ENCODE measurements at places on chromosomes 2 and 18.

DNA sequence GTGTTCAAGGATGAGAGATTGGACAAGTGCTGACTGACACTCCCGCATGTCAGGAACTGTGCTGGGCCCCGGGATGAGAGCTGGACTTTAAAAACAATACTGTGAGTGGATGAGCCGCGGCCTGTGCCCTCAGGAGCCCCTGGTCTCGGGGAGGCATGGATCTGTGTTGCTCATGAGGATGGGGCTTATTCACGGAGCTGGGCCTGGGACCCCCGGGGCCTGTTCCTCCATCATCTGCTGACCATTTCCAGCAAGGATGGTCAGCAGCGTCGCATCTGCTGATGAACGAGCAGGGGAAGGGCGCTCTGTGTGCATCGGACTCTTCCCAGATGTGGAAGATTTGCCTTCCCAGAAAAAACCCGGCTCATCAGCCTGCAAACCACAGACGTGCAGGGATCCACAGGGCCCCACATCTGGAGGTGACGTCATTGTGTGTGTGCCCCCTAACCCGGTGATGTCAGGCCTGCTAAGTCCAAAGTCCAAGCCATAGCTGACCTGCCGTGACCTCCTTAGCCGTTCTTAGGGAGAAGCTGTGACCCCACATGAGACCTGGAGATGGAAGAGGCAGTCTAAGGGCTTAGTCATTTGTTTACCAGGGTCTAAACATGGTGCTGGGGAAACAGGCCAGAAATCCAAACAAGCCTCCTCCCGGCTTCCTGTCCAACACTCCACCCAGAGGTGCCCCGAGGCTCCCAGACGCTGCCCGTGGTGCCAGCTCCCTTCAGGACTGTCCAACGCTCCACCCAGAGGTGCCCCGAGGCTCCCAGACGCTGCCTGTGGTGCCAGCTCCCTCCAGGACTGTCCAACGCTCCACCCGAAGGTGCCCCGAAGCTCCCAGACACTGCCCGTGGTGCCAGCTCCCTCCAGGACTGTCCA lies 143.9 kb downstream of the PXDN start:
- DNase-seq: no peak

- no peak for DNase-seq
These were observed 357.0 kb upstream of the FANCL start for GRCh38 chr2:58598171-58598570.

DNA sequence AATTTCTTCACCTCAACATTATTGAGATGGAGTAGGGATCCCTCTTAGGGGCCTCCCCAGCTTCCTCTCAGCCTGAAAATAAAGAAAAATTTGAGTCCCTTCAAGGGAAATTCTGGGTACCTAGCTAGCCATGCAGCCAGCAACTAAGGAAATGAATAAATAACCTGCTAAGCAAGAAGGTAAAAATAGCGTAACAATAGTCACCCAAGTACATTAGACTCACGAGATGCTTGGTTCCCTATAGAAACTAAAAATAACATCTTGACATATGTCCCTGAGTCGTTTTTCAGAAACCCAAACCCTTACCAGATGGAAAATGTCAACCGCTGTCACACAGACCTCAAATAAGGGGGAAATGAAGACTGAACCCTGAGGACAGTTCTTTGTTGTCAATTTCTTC lies 51.9 kb downstream of the CACNB4 start:
- DNase-seq: no peak

DNA sequence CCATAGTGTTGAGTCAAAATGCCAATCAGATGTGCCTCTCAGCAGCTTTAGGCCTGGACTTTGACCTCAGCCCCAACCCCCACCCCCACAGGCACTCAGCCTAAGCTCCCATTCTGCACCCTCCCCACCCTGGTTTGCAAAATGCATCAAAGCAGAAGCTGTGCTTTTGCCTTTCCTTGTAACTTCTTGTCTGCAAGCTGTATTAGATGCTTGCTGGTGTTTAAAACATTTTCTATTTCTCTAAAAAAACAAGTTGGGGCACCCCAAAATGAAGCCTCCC lies 26.6 kb upstream of the STEAP3 start:
- DNase-seq: no peak

DNA sequence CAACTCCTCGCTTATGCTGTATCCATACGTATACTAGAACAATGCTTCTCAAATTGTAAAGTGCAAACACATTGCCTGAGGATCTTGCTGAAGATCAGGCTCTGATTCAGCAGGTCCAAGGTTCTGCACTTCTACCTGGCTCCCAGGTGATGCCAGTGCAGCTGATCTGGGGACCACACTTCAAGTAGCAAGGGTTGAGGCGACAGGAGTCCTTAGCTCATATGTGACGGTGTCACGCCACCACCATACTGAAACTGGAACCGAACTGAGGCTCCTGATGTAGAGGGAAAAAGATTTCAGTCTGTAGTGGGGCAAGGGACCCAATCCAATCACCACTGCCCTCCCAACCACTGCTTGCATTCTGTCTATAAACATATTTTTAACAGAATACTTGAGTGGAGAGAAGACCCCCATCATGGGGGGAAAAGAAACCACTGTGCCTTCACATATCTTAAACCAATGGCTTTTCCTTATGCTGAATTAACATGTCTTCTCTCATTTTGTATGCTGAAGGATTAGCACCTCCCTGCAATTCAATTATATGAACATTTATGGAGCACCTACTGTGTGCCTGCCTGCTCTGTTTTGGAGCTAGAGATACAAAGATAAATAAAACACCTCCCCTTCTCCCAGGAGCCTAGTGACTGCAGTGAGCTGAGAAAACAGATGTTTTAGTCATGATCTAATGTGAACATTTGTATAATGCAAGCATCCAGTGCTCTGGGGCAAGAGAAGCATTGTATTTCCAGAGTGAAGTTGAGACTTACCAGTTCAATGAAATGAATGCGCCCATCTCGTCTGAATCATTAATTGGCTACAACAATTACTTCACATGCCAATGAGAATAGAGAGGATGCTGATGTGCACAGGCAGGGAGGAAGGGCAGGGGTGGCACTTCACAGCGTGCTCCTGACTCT lies 6.6 kb upstream of the ASAP2 start:
- DNase-seq: no peak

DNA sequence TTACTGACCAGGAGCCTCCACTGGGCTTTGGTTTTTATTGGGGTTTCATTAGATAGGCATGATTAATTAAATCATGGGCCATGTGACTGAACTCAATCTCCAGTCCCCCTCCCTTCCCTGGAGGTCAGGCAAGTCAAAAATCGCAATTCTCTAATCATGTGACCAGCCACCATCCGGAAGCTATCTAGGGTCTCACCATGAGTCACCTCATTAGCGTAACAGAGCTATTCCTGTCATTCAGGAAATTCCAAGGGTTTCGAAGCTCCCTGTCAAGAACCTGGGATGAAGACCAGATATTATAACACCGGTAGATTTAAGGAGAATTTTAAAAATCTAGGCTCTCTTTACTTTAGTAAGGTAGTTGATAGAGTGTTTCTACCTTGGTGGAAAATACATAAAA lies 180.3 kb upstream of the TCF4 start:
- no peak for DNase-seq

DNA sequence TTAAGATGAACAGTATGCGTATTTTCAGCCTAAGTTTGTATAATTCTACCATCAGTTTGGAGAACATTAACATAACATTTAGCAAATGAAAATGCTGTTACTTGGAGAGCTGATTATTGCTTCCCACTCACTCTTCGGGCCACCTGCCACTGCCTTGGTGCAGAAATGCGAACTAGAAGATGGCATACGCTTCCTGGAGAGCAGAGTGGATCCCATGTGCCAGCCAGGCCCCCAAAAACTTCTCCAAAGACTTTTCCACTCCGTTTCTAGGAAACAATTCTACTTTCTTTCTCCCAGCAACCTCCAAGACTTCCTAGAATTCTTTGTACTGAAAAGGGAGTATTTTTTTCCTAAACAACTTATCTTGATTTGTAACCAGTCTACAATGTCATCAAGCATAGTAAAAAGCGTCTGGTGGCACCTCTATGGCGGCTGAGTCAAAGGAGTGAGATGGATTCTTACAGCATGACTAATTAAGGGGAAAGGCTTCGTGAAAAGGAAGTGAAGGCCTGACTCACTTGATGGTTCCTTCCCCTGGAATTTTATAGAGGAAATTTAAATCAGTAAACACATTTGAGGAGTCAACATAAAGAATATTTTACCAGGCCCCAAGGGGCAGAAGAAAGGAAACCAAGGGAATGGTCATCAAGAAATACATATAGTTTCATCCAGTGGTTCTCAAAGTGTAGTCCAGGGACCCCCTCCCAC lies 36.6 kb downstream of the FEZ2 start:
- DNase-seq: no peak

DNA sequence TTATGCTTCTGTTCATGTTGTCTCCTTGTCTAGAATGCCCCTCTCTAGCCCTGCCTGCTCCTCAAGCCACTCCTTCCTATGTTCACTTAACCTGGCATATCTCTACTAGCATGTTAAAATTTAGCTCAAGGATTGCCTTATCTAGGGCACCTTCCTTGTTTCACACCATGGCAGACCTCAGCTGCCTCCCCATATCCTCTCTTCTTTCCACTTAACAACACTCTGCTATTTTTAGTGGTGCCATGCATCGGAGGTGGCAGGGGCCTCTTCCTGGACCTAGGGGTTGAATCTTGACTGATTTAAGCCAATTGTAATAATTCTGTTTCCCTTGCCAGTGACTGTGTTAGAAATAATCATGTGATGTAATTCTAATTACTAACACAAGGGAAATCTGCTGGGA lies 36.9 kb upstream of the FAM98A start:
- no peak for DNase-seq

GRCh38 chr2:135709992-135710391 lies 31.7 kb upstream of the UBXN4 start:
- peak; percentile 63 for DNase-seq

DNA sequence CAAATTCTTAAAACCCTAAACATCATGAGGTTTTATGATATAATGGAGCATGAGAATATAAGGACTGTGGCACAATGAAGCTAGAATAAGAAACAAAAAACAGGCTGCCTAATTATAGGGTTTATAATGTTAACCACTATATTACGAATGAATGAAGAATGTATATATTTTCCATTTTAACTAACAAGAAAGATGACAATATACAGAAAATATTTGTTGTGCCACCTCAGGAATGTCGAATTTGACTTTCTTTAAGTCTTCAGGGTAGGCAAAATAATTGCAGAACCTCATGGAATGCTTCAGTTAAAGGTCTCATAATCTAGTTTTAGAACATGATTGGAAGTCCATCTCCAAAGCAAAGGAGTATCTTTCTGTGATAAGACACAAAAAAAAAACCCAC lies 282.9 kb upstream of the SLC8A1 start:
- DNase-seq: no peak

- no peak for DNase-seq
These were observed 47.7 kb upstream of the CTDP1 start for GRCh38 chr18:79631761-79632446.

DNA sequence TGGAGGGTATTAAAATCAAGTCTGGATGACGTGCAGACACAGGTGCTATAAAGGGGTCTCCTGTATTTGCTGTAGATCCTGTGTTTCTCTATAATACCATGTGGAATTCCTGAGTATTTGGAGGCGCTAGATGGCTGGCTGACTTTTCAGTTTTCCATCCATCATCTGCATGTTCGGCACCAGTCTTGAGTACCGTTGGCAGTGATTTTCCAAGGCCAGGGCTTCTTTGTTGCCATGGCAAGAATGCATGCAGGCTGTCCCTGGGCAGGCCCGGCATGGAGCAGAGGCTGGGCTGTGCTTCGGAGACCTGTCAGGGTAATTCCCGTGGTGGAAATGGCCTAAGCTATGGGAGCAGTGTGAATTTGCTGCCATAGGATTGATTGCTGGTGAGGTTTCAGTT lies 405.9 kb upstream of the HS6ST1 start:
- no peak for DNase-seq

GRCh38 chr2:8111193-8111592 lies 570.7 kb upstream of the ID2 start:
- DNase-seq: no peak

DNA sequence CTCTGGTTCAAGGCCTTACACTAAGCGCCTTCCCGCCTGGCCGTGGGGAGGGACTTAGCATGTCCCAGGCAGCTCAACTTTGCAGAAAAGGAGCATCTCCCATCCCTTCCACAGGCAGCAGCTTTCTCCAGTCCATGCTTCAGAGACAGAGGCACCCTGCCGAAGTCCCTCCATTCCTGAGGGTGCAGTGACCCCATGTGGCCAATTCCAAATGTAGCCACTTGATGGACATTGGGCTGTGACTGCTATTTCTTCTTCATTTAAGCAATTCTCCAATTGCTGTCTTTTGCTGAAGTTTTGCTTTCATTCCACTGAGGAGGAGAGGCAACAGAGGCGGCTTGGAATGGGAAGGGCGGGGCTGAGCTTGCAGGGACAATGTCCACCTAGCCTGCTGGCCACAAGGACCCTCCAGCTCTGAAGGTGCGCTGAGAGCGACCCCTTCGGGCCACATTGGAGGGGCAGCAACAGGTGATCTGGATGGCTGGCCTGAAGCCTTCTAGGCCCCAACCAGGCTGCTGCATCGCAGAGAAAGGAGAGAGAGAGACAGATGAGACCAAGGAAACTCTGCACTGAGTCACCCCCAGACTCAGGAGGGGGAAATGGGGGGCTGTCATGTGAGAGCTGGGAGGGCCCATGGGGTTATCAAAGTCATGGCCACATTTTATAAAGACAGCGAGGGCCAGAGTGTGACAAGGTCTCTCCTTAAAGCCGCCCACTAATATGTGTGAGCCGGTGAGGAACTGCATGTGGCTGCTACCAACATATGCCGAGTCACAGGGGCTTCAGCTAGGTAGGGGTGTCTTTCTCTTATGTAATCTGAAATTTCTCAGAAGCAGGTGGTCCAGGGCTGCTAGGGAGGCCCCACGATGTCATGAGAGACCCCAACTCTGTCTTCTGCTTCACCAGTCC lies 61.3 kb downstream of the LONRF2 start:
- DNase-seq: no peak

DNA sequence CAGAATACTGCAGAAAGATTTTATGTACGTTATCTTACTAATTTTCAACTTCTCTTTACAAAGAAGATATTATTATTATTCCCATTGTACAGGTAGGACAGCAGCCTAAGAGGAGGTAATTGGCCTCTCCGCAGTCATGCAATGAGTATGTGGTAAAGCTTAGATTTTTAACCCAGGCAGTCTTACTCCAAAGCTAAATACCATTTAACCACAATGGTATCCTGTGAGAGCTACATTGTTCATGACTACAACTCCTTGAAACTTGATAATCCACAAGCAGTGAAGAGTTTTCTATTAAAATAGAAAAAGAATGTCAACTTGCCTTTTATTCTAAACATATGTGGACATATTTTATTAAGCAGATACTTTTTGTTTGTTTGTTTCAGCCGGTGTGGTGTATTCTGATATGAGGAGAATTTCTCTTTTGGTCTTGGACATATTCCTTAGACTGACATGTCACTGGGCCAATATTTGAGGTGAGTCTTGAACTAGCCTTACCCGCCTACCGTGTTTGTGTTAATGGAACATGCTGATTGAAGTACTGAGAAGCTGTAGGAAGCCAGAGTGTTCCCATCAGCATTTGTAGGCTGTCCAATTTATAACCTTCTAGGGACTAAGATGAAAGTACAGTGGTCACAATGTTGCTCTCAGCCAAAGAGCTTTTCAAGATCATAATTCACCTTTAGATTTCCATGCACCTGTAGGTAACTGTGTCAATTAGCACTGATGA lies 293.9 kb upstream of the DCC start:
- no peak for DNase-seq

GRCh38 chr2:8623576-8623957 lies 58.3 kb upstream of the ID2 start:
- no peak for DNase-seq
